ENCODE measurements at places on chromosomes 2 and 18.

GRCh38 chr2:70935468-70936164 is at the start of gene ATP6V1B1:
TSS of gene ATP6V1B1 (plus strand) at chr2:70935900. CDS start at chr2:70935955, 55 bp downstream.
- DNase-seq: no peak

- no peak for DNase-seq
Observed at GRCh38 chr2:60536746-60537145, 16.7 kb downstream of the BCL11A start.

GRCh38 chr2:49037197-49037596 is 117.1 kb downstream of the FSHR start:
- no peak for DNase-seq

GRCh38 chr18:3710712-3711301 is 260.8 kb downstream of the TGIF1 start:
- no peak for DNase-seq

DNA sequence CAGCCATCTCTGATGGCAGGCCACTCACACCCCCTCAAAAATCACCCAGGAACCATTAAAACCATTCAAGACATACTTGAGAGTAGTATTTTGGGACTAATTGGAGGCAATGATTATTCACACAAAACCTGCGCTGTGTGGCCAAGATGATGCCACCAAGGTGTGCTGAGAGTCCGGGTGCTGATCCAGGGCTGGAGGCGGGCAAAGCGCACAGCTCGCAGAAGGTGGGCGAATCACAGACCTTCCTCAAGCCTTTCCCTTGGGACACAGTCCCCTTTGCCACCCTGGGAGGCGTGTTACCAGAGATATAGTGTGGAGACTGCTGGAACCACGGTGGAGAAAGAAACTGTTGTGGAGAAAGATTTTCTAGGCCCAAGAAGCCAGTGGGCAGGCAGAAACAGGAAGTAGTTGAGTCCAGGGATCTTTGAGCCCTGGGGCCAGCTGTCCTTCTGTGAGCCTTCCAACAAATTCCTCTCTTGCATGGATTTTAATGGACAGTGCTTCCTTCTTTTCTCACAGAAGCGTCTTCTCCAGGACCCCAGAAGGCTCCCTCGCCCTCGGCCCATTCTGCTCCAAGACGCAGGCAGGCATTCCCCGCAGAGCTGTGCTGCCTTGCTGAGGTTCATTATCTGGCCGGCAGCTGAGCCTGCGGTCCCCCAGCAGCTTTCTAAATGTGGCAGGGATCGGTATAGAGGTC is 8.0 kb downstream of the COPS9 start:
- no peak for DNase-seq

DNA sequence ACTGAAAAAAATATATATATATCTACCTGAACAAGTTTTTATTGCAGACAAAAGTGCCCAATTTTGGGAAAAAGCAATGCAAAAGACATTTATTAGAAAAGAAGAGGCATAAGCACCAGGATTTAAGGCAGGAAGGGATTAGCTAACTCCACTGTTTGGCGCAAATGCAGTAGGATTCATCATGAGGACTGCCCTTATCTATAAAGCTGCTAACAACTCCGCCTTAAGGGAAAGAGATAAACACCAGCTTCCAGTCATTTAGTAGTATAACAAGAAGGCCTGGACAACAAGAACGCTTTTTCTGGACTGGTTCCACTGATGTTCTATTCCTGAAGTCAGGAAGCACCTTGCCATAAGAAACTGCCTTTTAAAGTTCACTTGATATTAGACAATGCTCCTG is 52.9 kb upstream of the FSHR start:
- no peak for DNase-seq

- no peak for DNase-seq
Observed at GRCh38 chr2:113214141-113214540, 40.4 kb downstream of the PSD4 start.

Measured in CMK (cell line).